Natural killer cell (primary cell): ENCODE measurements at places on chromosomes 5 and 9. TPM values are rescaled to one million over a fixed set of nuclear protein-coding genes. Genes with fewer than 3 reads are reported as not detected.
A peak's percentile ranks its signal among the peaks of the same experiment; 100 is the strongest.

Gene PCDHA10
- not detected for total RNA-seq

DNA sequence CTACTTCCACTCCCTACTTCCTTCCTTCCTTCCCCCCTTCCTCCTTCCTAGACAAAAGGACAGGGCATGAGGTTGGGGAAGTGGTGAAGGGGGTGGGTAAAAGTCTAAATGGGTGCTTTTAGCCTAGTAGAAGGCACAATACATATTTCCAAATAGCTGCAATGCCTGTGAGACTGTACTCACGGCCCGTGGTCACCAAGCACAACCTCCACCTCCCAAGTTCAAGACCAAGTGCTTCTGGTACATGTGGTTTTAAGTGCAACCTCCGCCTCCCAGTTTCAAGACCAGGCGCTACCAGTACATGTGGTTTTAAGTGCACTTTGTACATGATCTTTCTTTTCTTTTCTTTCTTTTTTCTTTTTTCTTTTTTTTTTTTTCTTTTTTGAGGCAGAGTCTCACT lies 14.5 kb upstream of the NTNG2 start:
- no peak overlapping the region for H3K4me3 ChIP-seq
- H3K36me3 ChIP-seq: no peaks in the 10 kb centered on the region
- H3K4me1 ChIP-seq: peaks cover 15% of the 10 kb centered on the region
- no peak overlapping the region for H3K27ac ChIP-seq

DNA sequence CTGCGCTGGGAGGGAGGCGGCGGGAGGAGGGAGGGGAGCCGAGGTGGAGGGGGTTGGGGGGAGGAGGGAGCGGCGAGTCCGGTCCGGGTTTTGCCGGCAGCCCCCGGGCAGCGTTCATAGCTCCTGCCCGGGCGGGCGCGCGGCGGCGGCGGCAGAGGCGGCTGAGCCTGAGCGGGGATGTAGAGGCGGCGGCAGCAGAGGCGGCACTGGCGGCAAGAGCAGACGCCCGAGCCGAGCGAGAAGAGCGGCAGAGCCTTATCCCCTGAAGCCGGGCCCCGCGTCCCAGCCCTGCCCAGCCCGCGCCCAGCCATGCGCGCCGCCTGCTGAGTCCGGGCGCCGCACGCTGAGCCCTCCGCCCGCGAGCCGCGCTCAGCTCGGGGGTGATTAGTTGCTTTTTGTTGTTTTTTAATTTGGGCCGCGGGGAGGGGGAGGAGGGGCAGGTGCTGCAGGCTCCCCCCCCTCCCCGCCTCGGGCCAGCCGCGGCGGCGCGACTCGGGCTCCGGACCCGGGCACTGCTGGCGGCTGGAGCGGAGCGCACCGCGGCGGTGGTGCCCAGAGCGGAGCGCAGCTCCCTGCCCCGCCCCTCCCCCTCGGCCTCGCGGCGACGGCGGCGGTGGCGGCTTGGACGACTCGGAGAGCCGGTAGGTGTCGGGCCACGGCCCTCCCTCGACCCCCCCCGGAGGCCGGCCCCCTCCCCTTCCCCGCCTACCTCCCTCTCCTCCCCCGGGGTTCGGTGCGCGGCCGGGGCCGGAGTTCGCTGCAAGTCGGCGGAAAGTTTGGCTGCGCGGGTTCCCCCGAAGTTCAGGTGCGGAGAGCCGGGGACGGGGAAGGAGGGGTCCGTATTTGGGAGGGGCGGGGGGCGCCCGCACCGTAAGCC lies at the start of gene CXXC5:
CXXC5 (plus strand) TSS at position 145 of the 877 bp plus-strand sequence. CDS start 32,175 bp downstream, outside the sequence.
- peak within 1 kb of the TSS; percentile 85 for H3K27ac ChIP-seq
- no peaks in the 10 kb centered on the region for H3K27me3 ChIP-seq
- DNase-seq: peak; percentile 71
- H3K4me3 ChIP-seq: peak within 1 kb of the TSS; percentile 73
- no peaks in the 10 kb centered on the region for H3K36me3 ChIP-seq

- peaks cover 6% of the 10 kb centered on the region for H3K4me1 ChIP-seq
- no peak for DNase-seq
- peaks cover 31% of the 10 kb centered on the region for H3K27me3 ChIP-seq
- H3K36me3 ChIP-seq: no peaks in the 10 kb centered on the region
Observed at GRCh38 chr9:14308853-14309145, 5.1 kb downstream of the NFIB start.

- H3K36me3 ChIP-seq: no peaks in the 10 kb centered on the region
- no peaks in the 10 kb centered on the region for H3K4me1 ChIP-seq
- no peak for DNase-seq
- H3K27me3 ChIP-seq: no peaks in the 10 kb centered on the region
- no peak overlapping the region for H3K27ac ChIP-seq
Observed at GRCh38 chr9:99807956-99808355, 13.7 kb upstream of the NR4A3 start.

DNA sequence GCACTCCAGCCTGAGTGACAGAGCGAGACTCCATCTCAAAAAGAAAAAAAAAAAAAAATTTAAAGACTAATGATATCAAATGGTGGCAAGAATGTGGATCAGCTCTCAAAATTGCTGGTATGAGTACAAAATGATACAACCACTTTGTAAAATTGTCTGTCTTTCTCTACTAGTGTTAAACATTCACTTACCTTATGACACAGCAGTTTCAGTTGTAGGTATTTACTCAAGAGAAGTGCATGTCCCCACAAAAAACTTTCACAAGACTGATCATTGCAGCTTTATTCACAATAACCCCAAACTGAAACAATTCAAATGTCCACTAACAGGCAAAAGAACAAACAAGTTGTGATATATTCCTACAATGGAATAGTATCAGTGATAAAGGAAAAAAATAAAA lies 14.7 kb upstream of the CETN3 start:
- no peaks in the 10 kb centered on the region for H3K36me3 ChIP-seq
- H3K4me3 ChIP-seq: no peak overlapping the region
- no peak overlapping the region for H3K27ac ChIP-seq
- DNase-seq: no peak

DNA sequence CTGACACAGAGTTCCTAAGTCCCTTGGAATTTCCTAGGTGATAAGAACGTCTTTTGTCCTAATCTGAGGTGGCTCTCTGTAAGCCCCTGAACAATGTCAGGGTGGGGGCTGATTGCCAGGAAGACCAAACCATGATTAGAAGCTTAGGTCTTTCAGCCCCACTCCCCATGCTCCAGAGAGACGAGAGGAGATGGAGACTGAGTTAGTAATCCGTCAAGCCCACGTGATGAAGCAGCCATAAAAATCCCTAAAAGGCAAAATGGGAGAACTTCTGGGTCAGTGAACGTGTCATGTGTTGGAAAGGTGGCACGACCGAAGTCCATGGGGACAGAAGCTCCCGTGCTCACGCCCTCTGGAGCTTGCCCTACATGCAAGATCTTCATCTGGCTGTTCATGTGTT lies 85.6 kb downstream of the RAD23B start:
- no peak for DNase-seq
- no peak overlapping the region for H3K4me3 ChIP-seq
- H3K36me3 ChIP-seq: no peaks in the 10 kb centered on the region
- no peaks in the 10 kb centered on the region for H3K4me1 ChIP-seq

GRCh38 chr5:67807439-67807888 lies 408.1 kb upstream of the PIK3R1 start:
- no peak for DNase-seq
- no peaks in the 10 kb centered on the region for H3K36me3 ChIP-seq
- no peaks in the 10 kb centered on the region for H3K27me3 ChIP-seq
- H3K4me1 ChIP-seq: peaks cover 17% of the 10 kb centered on the region

- no peaks in the 10 kb centered on the region for H3K27me3 ChIP-seq
- no peak overlapping the region for H3K4me3 ChIP-seq
- no peak for DNase-seq
- no peaks in the 10 kb centered on the region for H3K36me3 ChIP-seq
- H3K27ac ChIP-seq: no peak overlapping the region
Observed at GRCh38 chr5:133460172-133460758, 152.1 kb downstream of the FSTL4 start.

GRCh38 chr5:172499287-172499686 lies 45.0 kb upstream of the SH3PXD2B start:
- peaks cover 4% of the 10 kb centered on the region for H3K4me1 ChIP-seq
- H3K27me3 ChIP-seq: peaks cover 3% of the 10 kb centered on the region
- no peaks in the 10 kb centered on the region for H3K36me3 ChIP-seq
- no peak overlapping the region for H3K27ac ChIP-seq
- H3K4me3 ChIP-seq: no peak overlapping the region

- no peak overlapping the region for H3K4me3 ChIP-seq
- no peaks in the 10 kb centered on the region for H3K27me3 ChIP-seq
- no peak overlapping the region for H3K27ac ChIP-seq
Observed at GRCh38 chr9:137383081-137383783, 39.7 kb downstream of the EXD3 start.

- H3K27ac ChIP-seq: no peak overlapping the region
- H3K4me3 ChIP-seq: no peak overlapping the region
- H3K27me3 ChIP-seq: peaks cover 8% of the 10 kb centered on the region
- H3K4me1 ChIP-seq: peaks cover under 1% of the 10 kb centered on the region
Observed at GRCh38 chr9:32378496-32378895, 5.9 kb upstream of the ACO1 start.

GRCh38 chr5:87389296-87390034 lies 23.3 kb downstream of the CCNH start:
- H3K4me3 ChIP-seq: no peak overlapping the region
- peak overlapping the region; percentile 49 for H3K27ac ChIP-seq
- peaks cover 6% of the 10 kb centered on the region for H3K4me1 ChIP-seq

- peaks cover 9% of the 10 kb centered on the region for H3K4me1 ChIP-seq
- H3K27ac ChIP-seq: no peak overlapping the region
- H3K36me3 ChIP-seq: no peaks in the 10 kb centered on the region
- no peaks in the 10 kb centered on the region for H3K27me3 ChIP-seq
- DNase-seq: no peak
Observed at GRCh38 chr9:90097237-90097636, 492.4 kb downstream of the GADD45G start.

- DNase-seq: no peak
- no peaks in the 10 kb centered on the region for H3K27me3 ChIP-seq
- no peak overlapping the region for H3K27ac ChIP-seq
- H3K4me1 ChIP-seq: no peaks in the 10 kb centered on the region
- H3K4me3 ChIP-seq: no peak overlapping the region
Observed at GRCh38 chr5:148740966-148741742, 85.3 kb upstream of the ADRB2 start.

GRCh38 chr9:131776473-131776872 lies 36.6 kb upstream of the RAPGEF1 start:
- no peaks in the 10 kb centered on the region for H3K27me3 ChIP-seq
- H3K27ac ChIP-seq: no peak overlapping the region
- DNase-seq: peak; percentile 40
- no peaks in the 10 kb centered on the region for H3K36me3 ChIP-seq

GRCh38 chr9:116154976-116155697 lies 1.5 kb downstream of the PAPPA start:
- peaks cover 23% of the 10 kb centered on the region for H3K27me3 ChIP-seq
- H3K4me3 ChIP-seq: no peak overlapping the region
- H3K4me1 ChIP-seq: no peaks in the 10 kb centered on the region
- no peaks in the 10 kb centered on the region for H3K36me3 ChIP-seq
- H3K27ac ChIP-seq: no peak overlapping the region

DNA sequence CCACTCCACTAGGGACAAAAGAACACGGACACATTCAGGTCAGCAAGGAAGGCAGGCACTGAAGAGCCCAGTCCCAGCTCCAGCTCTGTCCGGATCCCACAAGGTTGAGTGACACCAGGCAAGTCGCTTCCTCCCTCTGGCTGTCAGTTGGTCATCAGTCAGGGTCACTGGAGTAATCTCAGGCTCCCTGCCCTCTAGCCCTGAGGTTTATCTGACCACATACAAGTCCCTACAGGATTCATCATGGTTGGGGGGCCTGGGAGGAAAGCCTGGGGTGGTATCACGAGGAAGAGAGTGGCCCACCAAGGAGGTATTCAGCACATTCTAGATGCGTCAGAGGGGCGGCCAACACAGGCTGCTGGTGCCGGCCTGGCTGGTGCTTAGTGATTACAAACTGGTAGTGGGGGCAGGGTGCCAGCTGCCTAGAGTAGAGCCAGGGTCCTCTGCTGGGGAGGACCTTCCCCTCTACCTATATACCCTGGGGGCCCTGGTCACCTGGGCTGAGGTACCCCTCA lies 81.5 kb downstream of the SHB start:
- H3K36me3 ChIP-seq: no peaks in the 10 kb centered on the region
- no peak overlapping the region for H3K4me3 ChIP-seq
- DNase-seq: no peak
- no peaks in the 10 kb centered on the region for H3K27me3 ChIP-seq

DNA sequence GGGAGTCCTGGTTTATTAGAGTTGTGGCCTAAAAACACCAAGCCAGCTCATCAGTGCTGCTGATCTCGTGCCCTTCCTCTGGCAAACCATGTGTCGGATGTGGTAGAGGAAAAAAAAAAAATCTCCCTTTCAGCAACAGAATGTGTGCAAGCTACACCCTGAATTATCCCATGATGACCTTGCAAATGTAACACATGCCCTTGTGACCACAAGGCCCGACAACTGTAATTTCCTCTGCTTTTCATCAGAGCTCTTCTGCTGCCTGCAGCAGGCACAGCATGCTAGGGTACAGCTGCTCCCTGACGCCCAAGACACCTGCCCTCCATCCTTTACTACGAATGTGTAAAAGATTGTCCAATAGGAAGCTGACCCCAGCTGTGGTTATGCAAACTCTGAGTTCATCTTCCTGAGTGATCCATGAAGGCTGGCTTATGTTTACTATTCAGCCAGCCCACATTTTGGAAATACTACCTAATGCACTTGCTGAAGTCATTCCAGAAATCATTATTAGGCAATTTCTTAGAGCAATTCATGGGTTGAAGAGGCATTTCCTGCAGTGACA lies 14.6 kb upstream of the BNC2 start:
- H3K36me3 ChIP-seq: no peaks in the 10 kb centered on the region
- peak; percentile 54 for DNase-seq
- no peak overlapping the region for H3K4me3 ChIP-seq
- H3K27me3 ChIP-seq: no peaks in the 10 kb centered on the region

GRCh38 chr9:5624655-5625054 lies 4.3 kb upstream of the RIC1 start:
- no peak overlapping the region for H3K27ac ChIP-seq
- H3K4me3 ChIP-seq: no peak overlapping the region
- H3K27me3 ChIP-seq: no peaks in the 10 kb centered on the region

- no peaks in the 10 kb centered on the region for H3K27me3 ChIP-seq
- no peak for DNase-seq
- no peaks in the 10 kb centered on the region for H3K4me1 ChIP-seq
- H3K4me3 ChIP-seq: no peak overlapping the region
- no peak overlapping the region for H3K27ac ChIP-seq
- no peaks in the 10 kb centered on the region for H3K36me3 ChIP-seq
Observed at GRCh38 chr5:35202319-35203111, 27.8 kb downstream of the PRLR start.
